ENCODE measurements at places on chromosomes 11 and 22.

DNA sequence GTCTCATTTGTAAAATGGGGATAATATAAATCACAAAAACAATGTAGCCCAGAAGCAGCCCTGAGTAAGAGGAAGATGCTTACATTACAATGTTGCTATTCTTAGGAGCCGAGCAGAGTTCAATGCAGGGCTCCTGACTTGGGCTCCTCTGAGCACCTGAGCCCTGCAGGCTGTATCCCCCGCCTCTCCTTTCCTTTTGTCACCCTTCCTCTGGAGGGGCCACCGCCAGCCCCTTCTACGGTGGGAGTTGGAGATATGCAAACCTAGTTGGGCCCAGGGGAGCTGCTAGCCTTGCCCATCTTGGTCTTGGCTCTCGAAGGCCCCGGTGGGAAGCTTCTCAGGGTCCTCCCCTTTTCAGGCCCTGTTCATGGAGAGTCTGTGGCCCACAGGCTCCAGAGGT is 8.4 kb upstream of the CSNK1E start:
- DNase-seq = no peak

DNA sequence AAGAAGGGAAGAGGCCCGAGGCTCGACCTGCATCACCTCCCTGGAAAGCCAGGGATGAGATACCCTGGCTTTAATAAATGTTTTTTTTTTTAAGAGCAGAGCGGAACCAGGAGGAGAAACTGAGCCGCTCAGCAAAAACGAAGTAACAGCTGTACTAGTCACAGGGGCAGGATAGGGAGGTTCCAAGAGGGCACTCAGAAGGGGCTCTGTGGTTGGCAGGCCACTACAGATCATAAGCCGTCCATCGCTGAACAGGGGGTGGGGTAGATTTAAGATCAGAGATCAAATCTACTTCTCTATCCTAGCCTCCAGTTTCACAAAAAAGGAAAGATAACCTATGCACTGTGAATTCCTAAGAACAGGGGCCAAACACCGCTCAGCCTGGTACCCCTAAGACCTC is 625 bp downstream of the EIF3D start:
- DNase-seq = no peak

- no peak for DNase-seq
These were observed 17.1 kb upstream of the BDNF start for GRCh38 chr11:27717377-27717776.

DNA sequence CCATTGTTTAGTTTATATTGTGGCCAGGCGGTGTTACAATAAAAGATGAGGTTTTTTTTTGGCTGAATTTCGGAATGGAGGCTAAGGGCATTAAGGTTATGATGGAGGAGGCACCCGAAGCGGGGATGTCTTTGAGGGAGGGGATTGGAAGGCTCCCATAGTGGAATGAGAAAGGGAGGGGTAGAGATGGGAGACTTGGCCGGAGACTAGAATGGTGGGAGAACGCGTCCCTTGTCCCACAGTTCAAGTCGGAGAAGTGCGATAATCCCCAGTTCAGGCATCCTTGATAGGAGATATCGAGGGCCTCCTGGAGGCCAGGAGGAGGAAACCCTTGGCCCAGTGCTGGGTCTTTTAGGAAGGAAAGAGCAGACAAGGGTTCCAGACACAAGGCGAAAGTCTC is 21.6 kb downstream of the ZNF195 start:
- no peak for DNase-seq

GRCh38 chr11:125341676-125342075 is 154.4 kb downstream of the FEZ1 start:
- no peak for DNase-seq

DNA sequence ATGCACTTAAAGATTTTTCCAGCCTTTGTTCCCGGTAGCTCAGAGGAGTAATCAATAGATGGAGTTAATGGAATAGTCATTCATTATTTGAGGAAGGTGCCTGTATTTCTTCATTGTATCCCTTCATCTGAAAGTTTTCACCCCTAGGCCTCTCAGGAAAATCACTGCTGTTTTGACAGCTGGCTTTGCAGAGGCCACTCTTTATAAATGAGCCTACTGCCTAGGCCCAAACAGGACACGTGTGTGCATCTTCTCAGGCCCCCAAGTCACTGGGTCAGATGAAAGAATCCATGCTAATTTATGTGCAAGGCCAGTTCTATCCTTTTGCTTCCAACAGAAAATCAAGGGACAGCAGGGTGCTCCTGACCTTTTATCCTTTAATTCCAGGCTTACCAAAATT is 76.8 kb downstream of the MPPED2 start:
- no peak for DNase-seq

DNA sequence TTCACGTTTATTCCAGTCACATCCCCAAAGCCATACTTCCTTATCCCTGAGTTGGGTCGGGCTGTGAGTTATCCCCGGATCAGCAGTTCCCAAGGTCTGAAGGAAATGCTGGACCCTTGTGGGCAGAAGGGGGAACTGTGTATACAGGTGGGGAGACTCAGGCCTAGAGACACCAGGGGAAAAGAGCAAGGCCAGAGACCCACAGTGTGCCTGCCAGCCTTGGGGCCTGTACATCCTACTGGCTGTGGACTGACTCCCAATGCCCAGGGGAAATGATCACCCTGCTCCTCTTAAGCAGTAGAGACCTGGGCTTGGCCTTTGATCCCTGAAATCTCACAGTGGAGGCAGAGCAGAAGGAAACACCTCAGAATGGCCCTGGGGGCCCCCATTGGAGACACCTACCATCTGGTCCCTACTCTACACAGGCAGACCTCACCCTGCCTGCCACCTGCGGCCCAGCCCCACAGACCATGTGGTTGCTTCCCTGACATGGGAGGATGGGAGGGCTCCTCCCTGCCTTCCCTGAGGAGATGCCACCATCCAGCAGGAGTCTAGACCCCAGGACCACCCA is 1.3 kb downstream of the SELENOM start:
- no peak for DNase-seq

DNA sequence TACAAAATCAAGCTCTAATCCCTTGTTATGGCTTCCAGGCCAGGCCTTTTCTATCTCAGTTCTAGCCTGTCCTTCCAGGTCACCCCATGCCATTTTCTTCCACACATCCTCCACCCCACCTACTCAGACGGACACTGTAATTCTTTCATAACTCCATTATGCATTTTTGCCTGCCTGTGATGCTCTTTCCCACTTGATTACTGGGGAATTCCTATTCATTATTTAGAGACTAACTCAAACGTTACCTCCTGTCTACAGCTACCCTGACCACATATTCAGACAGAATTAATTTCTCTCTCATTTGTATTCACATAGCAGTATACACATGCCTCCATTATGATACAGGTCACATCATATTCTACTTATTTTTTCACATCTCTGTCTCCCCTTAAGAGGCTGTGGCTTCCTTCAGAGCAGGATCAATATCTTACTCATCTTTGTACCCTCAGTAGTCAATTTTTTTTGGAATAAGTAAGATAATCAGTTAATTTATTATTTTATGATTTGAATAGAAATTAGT is 156.5 kb upstream of the ZC3H12C start:
- no peak for DNase-seq

DNA sequence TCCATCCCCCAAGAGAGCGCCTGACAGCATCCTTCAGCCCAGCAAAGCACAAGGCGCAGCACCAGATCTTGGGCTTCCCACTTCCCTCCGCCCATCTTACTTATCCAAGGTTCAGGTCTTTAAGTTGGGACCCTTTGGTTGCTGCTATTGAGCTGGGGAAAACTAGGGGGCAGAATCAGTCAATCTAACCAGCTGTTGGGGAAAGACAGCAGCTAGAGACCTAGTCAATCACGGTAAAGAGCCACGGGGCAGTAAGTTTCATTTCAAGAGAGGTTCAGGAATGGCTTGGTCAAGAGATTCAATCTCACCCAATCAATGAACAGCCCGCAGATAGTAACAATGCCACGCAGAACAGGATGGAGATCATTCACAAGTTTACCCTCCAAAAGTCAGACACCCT is 1.7 kb downstream of the ABTB2 start:
- no peak for DNase-seq

DNA sequence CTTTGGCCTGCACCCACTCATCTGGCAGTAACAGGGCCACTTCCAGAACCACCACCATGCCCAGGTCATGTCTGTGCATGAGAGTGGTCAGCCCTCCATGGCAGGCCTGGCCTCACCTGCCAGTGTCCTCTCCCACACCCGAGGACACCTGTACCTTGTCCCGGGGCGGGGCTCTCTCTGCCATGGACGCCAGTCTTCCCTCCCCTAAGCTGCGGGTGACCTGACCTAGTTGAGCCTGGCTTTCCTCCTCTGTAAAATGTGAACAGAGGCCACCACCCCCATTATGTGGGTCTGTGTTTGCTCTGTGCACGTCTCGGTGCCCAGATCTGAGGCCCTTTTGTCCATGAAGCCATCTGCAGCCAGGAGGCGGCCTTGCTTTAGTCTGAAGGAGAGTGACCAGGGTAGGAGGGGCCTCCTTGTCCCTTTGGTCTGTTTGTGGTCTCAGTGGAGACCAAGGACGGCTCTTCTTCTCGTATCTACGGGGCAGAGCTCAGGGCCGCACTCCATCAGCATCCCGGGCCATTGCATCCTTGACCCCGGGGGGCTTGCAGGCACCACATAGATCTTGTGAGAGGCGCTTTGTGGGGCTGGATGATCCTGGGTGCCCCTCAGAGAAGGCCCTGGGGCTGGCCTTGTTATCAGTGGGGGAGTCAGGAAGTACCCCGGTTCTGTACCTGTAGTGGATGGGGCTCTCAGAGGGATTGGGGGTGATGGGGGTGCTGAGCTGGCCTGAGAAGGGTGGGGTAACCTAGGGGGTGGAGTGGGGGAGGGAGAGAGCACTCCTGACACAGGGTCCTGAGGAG is 121.6 kb downstream of the KCNQ1 start:
- DNase-seq = no peak

DNA sequence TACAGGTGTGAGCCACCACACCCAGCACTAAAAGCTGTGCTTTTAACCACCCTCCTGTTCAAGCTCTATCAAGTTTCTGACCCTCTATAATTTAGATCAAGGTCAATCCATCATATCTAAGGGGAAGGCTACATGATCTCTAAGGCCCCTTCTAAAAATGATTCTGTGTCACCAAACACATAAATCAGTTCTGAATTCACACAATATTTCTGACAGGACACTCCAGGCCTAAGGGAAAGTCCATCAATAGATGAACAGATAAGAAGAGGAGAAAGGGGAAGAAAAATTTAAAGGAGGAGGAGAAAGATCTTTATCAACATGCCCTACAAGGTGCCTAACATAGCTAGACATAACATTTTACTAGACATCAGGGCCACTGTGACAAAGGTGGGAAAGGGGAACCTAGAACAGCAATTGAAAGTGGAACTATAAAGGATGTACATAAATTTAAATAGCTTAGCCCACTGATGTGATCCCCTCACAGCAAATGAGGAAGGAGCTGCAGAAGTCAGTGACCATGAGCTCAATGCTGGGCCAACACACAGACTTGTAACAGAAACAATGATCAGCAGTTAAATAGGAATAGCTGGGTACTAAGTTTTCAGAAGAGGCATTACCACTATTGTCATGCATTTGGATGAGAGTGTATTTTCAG is 4.7 kb downstream of the PRCP start:
- no peak for DNase-seq
